ENCODE measurements at places on chromosomes 6 and 20. TPM values are rescaled to one million over a fixed set of nuclear protein-coding genes. Genes with fewer than 3 reads are reported as not detected.

The TRIM10 gene
- not detected for polyA plus RNA-seq

The PDE7B gene
- polyA plus RNA-seq = 3.3 TPM

The CYP24A1 gene
- polyA plus RNA-seq = not detected

The NR2E1 gene
- polyA plus RNA-seq = 0.17 TPM

DNA sequence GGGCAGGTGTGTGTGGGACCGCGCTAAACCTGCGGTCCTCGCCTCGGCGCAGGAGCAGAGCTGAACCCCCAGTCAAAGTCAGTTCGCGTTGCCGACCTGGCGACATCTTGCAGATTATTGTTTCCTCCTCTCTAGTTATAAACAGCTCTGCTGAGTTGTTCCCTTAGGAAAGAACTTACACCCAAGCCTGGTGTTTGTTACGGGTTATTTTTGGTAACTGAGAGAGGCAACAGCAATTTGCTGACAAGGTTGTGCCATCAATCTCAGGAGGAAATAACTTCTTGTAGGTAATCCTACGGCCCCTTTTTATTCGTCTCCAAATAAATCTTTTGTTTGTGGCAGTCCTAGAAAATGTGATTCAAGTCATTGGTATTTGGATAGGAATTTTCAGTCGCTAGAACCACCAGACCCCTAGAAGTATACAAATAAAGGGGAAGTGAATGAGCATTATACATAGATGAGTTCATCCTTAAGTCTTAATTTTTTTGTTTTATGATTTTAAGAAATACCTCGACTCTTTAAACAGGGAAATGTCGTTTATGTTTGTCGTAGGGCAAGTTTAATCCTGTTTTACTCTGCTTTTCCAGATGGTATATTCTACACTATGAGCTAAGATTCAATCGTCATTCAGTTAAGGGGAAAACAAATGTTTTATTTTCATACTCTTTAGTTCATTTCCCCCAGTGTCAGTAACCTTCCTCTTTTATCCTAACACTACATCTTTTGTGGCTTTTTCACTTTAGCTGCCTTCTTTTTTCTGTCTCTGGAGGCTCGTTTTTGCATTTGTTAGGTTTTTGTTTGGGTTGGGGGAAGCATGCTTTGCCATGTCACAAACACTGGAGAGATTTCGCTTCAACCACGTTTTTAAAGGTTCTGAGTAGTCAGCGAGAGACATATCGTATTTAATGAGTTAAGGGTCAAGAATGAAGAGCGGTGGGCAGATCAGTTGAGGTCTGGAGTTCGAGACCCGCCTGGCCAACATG is 1.2 kb downstream of the PM20D2 start:
- H3K4me1 ChIP-seq = peaks cover 3% of the 10 kb centered on the region
- H3K4me3 ChIP-seq = peak overlapping the region; percentile 48
- DNase-seq = peak; percentile 5
- no peaks in the 10 kb centered on the region for H3K27me3 ChIP-seq
- H3K27ac ChIP-seq = no peak overlapping the region
- no peaks in the 10 kb centered on the region for H3K36me3 ChIP-seq

- H3K36me3 ChIP-seq = no peaks in the 10 kb centered on the region
- no peaks in the 10 kb centered on the region for H3K27me3 ChIP-seq
- H3K4me1 ChIP-seq = no peaks in the 10 kb centered on the region
These were observed 193.0 kb upstream of the TSHZ2 start for GRCh38 chr20:52779125-52779524.

GRCh38 chr6:135291288-135292076 is 110.4 kb downstream of the MYB start:
- no peak overlapping the region for H3K4me3 ChIP-seq
- H3K27me3 ChIP-seq = no peaks in the 10 kb centered on the region
- no peak overlapping the region for H3K27ac ChIP-seq
- H3K36me3 ChIP-seq = no peaks in the 10 kb centered on the region
- peaks cover 4% of the 10 kb centered on the region for H3K4me1 ChIP-seq
- no peak for DNase-seq

- H3K4me1 ChIP-seq = peaks cover 6% of the 10 kb centered on the region
- H3K36me3 ChIP-seq = no peaks in the 10 kb centered on the region
- H3K4me3 ChIP-seq = no peak overlapping the region
- no peak for DNase-seq
These were observed 333.6 kb downstream of the BTBD9 start for GRCh38 chr6:38305995-38306681.

DNA sequence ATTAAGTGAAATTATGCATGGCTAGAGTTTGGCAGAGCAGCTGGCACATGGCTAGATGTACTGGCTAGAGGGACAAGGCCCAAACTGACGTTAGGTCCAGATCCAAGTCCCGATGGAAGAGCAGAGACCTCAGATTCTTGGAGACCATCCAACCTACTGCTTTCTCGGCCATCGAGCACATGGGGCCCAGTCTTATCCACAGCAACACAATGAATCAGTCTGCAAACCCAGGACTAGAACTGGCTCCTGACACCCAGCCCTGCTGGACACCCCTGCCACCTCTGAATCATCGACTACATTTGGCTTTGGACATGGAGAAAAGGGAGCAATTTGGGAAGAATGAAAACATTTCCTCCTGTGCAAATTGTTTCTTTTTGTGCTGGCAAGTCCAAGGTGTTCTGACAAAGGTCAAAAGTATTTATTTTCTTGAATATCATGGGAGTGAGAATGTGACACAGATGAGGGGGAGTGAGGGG is 23.9 kb upstream of the YWHAB start:
- H3K36me3 ChIP-seq = no peaks in the 10 kb centered on the region
- H3K4me1 ChIP-seq = no peaks in the 10 kb centered on the region
- peak; percentile 61 for DNase-seq

DNA sequence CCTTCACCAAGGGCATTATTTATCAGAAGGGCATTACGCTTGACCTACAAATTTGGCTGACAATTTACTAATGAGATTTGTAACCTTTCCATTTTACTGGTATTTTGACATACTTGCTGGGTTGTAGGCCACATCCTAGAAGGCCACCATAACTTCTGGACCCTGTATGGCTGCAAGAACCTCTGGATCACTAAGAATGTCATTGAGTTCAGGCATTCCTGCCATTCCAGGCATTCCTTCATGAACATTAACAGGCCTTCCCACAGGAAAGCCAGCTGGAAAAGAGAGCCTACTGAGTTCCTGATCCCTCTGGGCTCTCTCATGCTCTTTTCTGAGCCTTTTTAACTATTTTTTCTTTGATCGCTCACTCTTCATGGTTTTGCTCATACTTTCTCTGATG is 28.4 kb upstream of the SLC35A1 start:
- no peaks in the 10 kb centered on the region for H3K27me3 ChIP-seq
- no peaks in the 10 kb centered on the region for H3K36me3 ChIP-seq
- no peaks in the 10 kb centered on the region for H3K4me1 ChIP-seq
- no peak for DNase-seq
- H3K4me3 ChIP-seq = no peak overlapping the region

DNA sequence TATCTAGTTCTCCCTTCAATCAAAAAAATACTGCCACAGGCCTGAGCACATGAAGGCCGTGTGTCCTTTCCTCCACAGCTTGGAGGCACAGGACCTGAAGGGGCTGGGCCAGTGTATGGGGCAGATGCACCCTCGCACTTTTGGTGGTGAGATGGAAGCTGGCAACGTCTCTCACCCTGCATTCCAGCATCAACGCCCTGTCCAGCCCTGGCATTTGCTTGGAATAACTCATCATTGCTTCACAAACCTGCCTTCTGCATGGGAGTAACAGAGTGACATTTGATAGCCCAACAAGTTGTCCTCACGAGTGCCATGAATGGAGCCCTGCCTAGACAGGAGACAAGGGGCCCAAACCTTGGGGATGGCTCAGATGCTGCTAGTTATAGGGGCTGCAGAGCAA is 257.9 kb downstream of the SMOC2 start:
- no peaks in the 10 kb centered on the region for H3K36me3 ChIP-seq
- H3K4me3 ChIP-seq = no peak overlapping the region
- no peak overlapping the region for H3K27ac ChIP-seq
- H3K27me3 ChIP-seq = no peaks in the 10 kb centered on the region
- DNase-seq = no peak

GRCh38 chr6:52984247-52984646 is 10.8 kb downstream of the GSTA4 start:
- H3K36me3 ChIP-seq = peaks cover 48% of the 10 kb centered on the region
- no peak overlapping the region for H3K4me3 ChIP-seq
- no peak overlapping the region for H3K27ac ChIP-seq
- DNase-seq = no peak

DNA sequence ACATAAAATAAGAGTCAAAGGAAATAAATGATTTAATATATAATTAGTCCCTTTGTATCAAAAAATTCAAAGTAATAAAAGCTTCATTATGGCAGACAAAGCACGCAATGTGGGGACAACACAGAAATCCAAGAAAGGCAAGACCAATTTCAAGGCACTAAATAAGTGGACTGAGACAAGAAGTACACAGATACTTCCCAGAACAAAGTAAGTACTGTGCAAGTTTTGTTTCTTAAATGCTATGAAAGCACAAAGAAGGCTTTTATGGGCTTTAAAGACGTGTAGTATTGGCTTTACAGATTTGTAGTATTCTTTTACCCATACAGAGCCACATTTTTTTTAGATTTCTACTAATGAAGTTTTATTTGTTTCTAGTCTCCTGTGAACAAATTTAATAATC is 174.6 kb downstream of the TRDN start:
- H3K27ac ChIP-seq = no peak overlapping the region
- H3K4me1 ChIP-seq = no peaks in the 10 kb centered on the region
- H3K4me3 ChIP-seq = no peak overlapping the region
- DNase-seq = no peak
- no peaks in the 10 kb centered on the region for H3K27me3 ChIP-seq

DNA sequence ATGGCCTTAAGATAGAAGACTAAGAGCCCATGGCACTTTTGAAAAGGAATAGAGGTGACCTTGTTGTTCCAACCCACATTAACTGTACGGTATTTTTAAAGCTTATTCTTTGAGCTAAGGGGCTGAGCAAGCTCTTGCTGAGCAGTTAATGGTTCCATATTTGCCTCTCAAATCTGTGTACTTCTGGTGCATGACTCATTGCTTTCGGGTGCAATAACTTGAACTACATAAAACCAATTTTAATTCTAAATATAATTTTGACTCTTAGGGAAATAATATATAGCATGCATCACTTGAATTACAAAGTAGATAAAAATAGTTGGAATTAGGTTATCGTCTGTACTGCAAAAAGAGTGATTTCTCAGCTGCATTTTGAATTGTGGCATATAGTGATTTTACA is 348.1 kb upstream of the CITED2 start:
- DNase-seq = no peak
- H3K4me3 ChIP-seq = no peak overlapping the region
- no peaks in the 10 kb centered on the region for H3K4me1 ChIP-seq
- no peak overlapping the region for H3K27ac ChIP-seq
- H3K36me3 ChIP-seq = no peaks in the 10 kb centered on the region

- no peak overlapping the region for H3K4me3 ChIP-seq
- no peaks in the 10 kb centered on the region for H3K27me3 ChIP-seq
- peak; percentile 87 for DNase-seq
These were observed 13.6 kb downstream of the BAK1 start for GRCh38 chr6:33566182-33567084.

DNA sequence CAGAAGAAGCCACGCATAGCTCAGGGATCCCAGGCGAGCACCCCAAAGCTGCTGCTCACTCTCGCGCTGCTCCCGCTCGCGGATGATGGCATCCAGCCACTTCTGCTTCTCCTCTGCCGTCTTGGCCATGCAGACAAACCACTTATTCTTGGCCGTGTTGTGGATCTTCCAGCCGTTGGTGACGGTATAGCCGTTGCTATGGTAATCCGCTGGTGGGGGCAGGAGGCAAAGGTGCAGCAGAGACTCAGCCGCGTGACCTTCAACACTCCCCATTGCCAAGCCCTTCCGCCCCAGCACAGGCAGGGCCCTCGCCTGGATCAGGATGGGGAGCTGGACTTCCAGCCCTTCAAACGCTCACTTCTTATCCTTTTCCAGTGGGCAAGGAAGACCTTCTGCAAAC is 136.9 kb downstream of the PREX1 start:
- peaks cover 16% of the 10 kb centered on the region for H3K4me1 ChIP-seq
- H3K27me3 ChIP-seq = no peaks in the 10 kb centered on the region
- no peak overlapping the region for H3K4me3 ChIP-seq
- peaks cover 8% of the 10 kb centered on the region for H3K36me3 ChIP-seq

- H3K4me3 ChIP-seq = no peak overlapping the region
- no peak overlapping the region for H3K27ac ChIP-seq
- H3K36me3 ChIP-seq = no peaks in the 10 kb centered on the region
- no peak for DNase-seq
- H3K4me1 ChIP-seq = no peaks in the 10 kb centered on the region
These were observed 151.1 kb downstream of the TTLL2 start for GRCh38 chr6:167475947-167476346.

GRCh38 chr20:63534831-63535651 is 2.1 kb downstream of the PTK6 start:
- DNase-seq = no peak
- no peaks in the 10 kb centered on the region for H3K36me3 ChIP-seq
- H3K4me3 ChIP-seq = no peak overlapping the region
- H3K4me1 ChIP-seq = peaks cover 7% of the 10 kb centered on the region
- no peak overlapping the region for H3K27ac ChIP-seq

- no peaks in the 10 kb centered on the region for H3K4me1 ChIP-seq
- H3K4me3 ChIP-seq = no peak overlapping the region
- no peak overlapping the region for H3K27ac ChIP-seq
- DNase-seq = no peak
- no peaks in the 10 kb centered on the region for H3K36me3 ChIP-seq
These were observed 7.3 kb upstream of the CGA start for GRCh38 chr6:87102151-87102621.

- H3K4me1 ChIP-seq = peaks cover 43% of the 10 kb centered on the region
- H3K36me3 ChIP-seq = peaks cover 34% of the 10 kb centered on the region
- peak; percentile 92 for DNase-seq
These were observed 42.3 kb downstream of the ELMO2 start for GRCh38 chr20:46363874-46364669.

DNA sequence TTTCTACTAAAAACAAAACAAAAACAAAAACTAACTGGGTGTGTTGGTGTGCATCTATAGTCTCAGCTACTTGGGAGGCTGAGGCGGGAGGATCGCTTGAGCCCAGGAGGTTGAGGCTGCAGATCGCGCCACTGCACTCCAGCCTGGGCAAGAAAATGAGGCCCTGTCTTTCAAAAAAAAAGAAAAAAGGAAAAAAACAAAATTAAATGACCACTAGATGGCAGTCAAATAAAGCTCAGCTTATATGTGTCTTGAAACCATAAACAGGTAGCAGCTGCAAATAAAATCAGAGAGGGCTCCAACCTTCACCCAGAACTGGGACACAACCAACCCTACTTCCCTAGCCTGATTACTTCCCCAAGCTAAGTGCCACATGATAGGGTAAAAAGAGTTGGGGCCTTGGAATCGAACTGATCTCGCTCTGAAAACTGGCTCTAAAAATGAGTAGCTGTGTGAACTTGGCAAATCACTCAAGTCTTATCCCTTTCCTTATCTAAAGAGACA is 67.1 kb upstream of the ADGRF4 start:
- H3K4me3 ChIP-seq = no peak overlapping the region
- no peak for DNase-seq
- no peaks in the 10 kb centered on the region for H3K27me3 ChIP-seq
- H3K27ac ChIP-seq = no peak overlapping the region
- no peaks in the 10 kb centered on the region for H3K36me3 ChIP-seq

All from adrenal gland (tissue), 19 donors.